Breast epithelium (tissue), 4 donors: ENCODE measurements at places on chromosomes 7 and 10.

GRCh38 chr10:4382811-4383210, 443.2 kb upstream of the AKR1E2 start:
- no peak for DNase-seq
- no peak overlapping the region for H3K4me3 ChIP-seq
- H3K4me1 ChIP-seq: no peaks in the 10 kb centered on the region
- no peaks in the 10 kb centered on the region for H3K36me3 ChIP-seq

GRCh38 chr7:3778345-3778744, 477.3 kb downstream of the SDK1 start:
- H3K36me3 ChIP-seq: no peaks in the 10 kb centered on the region
- H3K4me3 ChIP-seq: no peak overlapping the region
- no peaks in the 10 kb centered on the region for H3K4me1 ChIP-seq
- H3K27me3 ChIP-seq: no peaks in the 10 kb centered on the region
- DNase-seq: no peak

GRCh38 chr10:114179747-114180146, 594 bp downstream of the TDRD1 start:
- no peak overlapping the region for H3K27ac ChIP-seq
- no peak overlapping the region for H3K4me3 ChIP-seq
- H3K27me3 ChIP-seq: no peaks in the 10 kb centered on the region
- DNase-seq: no peak

- no peaks in the 10 kb centered on the region for H3K4me1 ChIP-seq
- no peaks in the 10 kb centered on the region for H3K36me3 ChIP-seq
- no peak overlapping the region for H3K4me3 ChIP-seq
- H3K27me3 ChIP-seq: no peaks in the 10 kb centered on the region
Observed at GRCh38 chr7:117716707-117717299, 156.4 kb downstream of the CTTNBP2 start.

- no peak overlapping the region for H3K27ac ChIP-seq
- H3K27me3 ChIP-seq: no peaks in the 10 kb centered on the region
- no peak for DNase-seq
- no peaks in the 10 kb centered on the region for H3K4me1 ChIP-seq
Observed at GRCh38 chr10:33192190-33192589, 142.3 kb downstream of the NRP1 start.

- no peaks in the 10 kb centered on the region for H3K27me3 ChIP-seq
- DNase-seq: no peak
- H3K27ac ChIP-seq: no peak overlapping the region
- no peaks in the 10 kb centered on the region for H3K36me3 ChIP-seq
Observed at GRCh38 chr7:3150027-3150426, 106.4 kb upstream of the CARD11 start.

- no peaks in the 10 kb centered on the region for H3K4me1 ChIP-seq
- no peaks in the 10 kb centered on the region for H3K27me3 ChIP-seq
- peaks cover 13% of the 10 kb centered on the region for H3K36me3 ChIP-seq
- no peak overlapping the region for H3K4me3 ChIP-seq
- DNase-seq: no peak
Observed at GRCh38 chr7:129017933-129018538, 36.9 kb downstream of the TNPO3 start.

GRCh38 chr10:127492607-127493250, 56.4 kb upstream of the NPS start:
- H3K4me1 ChIP-seq: no peaks in the 10 kb centered on the region
- H3K27me3 ChIP-seq: no peaks in the 10 kb centered on the region
- DNase-seq: no peak
- no peak overlapping the region for H3K4me3 ChIP-seq
- H3K27ac ChIP-seq: no peak overlapping the region
- H3K36me3 ChIP-seq: no peaks in the 10 kb centered on the region

- no peaks in the 10 kb centered on the region for H3K36me3 ChIP-seq
- H3K27me3 ChIP-seq: no peaks in the 10 kb centered on the region
- no peaks in the 10 kb centered on the region for H3K4me1 ChIP-seq
- H3K27ac ChIP-seq: no peak overlapping the region
- DNase-seq: no peak
Observed at GRCh38 chr7:133936074-133936473, 191.1 kb upstream of the LRGUK start.

- DNase-seq: no peak
- H3K36me3 ChIP-seq: no peaks in the 10 kb centered on the region
- no peak overlapping the region for H3K27ac ChIP-seq
- H3K4me1 ChIP-seq: peaks cover 3% of the 10 kb centered on the region
Observed at GRCh38 chr10:52651293-52651692, 121.3 kb downstream of the MBL2 start.

DNA sequence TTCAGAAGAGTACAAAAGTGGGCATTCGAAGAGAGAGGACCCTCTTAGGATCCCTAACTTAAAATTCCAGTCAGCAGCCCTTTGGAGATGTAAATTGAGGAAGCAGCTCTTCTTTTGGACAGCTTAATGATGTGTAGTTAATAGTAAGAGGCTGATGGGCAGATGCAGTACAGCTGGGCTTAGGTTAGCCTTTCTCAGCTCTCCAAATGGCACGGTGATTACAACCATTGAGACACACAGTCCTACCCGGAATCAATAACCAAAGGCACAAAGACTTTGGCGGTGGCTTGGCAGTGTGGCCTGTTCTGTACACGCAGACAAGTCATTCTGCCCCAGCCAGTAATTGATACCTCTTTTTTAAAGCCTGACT, 26.8 kb downstream of the GAD2 start:
- H3K27me3 ChIP-seq: no peaks in the 10 kb centered on the region
- no peak for DNase-seq
- H3K4me1 ChIP-seq: no peaks in the 10 kb centered on the region
